ENCODE measurements at places on chromosomes 7 and 10.

DNA sequence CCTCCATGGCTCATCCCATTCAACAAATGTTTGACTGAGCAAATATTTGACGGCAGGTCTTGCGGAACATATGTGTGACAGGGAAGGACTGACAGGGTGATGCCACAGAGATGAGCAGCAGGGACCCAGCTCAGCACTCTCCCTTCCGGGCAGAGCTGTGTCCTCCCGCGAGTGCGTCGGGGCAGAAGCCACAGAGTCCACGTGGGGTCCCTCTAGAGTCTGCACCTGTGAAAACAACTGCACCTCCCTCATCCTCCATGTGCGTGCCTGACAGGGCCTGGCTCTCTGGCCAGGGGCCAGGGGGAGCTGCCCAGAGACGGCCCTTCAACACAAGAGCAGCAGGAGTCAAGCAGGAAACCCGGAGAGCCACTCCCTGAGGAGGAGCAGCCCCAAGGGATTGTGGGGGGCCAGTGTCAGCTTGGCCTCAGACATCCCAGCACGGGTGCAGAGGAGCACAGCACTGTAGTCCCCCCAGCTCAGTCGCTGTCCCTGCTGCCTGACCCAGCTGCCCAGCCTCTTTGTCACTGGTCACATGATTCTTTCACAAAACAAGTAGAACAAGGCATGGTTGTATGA is 83.6 kb upstream of the TMEM72 start:
- DNase-seq = no peak

- no peak for DNase-seq
Measured at GRCh38 chr10:33664070-33664469, 329.6 kb upstream of the NRP1 start.

GRCh38 chr7:150860978-150861295 is 8.6 kb downstream of the AOC1 start:
- DNase-seq = no peak

DNA sequence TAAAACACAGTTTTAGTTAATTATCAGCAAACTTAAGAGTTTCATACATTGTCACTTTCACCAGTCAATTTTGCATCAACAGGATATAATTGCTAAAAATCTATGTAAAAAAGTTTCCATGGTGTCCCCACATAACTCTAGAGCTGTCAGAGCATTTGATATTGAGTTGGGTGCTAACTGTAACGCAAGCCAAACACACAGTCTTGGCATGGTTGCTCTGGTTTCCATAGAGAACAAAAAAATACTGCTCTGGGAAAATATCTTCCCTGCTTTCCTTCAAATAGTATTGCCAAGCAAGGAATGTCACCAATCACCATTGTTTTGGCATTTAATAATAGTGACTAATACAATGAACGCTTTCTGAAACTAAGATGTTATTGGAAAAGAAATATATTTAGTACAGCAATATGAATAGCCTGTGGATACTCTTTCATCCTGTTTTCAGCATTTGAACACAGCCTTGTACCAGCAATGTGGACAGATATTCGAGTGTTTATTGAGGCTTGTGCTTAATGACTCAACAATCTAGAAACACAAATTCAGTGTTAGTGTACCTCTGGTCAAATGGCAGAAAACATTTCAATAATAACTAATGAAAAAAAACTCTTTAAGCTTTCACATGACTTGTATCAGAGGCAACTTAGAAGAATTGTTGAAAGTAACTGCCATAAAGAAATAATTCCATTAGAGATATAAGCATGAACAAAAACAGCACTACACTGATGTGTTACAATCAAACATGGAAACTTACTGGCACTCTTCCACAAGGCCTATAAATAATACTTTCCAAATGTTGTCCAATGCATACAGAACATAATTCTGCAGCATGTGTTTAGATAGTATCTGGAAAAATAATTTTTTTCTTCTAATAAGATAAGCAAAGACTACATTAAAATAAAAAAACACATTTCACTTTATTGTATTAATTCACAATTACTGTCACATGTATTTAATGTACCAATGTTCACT is 1469.5 kb upstream of the CELF2 start:
- no peak for DNase-seq

GRCh38 chr10:51462076-51462779 is 237.2 kb downstream of the CSTF2T start:
- no peak for DNase-seq

DNA sequence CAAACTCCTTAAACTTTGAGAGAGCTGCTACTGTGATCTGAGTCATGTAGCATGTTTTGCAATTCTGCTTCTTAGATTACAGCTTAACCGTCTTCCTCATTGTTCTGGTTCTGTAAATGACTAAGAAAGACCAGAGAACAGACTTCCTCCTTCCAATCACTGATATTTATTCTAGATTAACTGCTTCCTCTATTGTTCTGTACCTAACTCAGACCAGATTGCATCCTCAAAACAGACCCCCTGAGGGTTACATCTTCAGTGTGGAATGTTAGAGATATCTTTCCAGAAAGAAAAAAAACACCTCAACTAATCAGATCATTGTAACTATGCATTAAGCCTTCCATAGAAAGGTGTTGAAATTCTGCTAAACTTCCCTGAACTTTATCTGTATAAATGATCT is 5.7 kb upstream of the PIP start:
- no peak for DNase-seq

DNA sequence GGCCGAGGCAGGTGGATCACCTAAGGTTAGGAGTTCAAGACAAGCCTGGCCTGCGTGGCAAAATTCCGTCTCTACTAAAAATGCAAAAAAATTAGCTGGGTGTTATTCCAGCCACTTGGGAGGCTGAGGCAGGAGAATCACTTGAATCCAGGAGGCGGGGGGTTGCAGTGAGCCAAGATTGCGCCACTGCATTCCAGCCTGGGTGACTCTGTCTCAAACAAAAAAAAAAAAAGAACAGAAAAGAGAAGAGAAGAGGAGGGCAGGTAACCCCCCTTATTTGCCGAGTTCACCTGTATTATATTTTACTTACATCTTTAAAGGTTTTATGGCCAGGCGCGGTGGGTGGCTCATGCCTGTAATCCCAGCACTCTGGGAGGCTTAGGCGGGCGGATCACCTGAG is 91.7 kb downstream of the RNF216 start:
- DNase-seq = no peak

DNA sequence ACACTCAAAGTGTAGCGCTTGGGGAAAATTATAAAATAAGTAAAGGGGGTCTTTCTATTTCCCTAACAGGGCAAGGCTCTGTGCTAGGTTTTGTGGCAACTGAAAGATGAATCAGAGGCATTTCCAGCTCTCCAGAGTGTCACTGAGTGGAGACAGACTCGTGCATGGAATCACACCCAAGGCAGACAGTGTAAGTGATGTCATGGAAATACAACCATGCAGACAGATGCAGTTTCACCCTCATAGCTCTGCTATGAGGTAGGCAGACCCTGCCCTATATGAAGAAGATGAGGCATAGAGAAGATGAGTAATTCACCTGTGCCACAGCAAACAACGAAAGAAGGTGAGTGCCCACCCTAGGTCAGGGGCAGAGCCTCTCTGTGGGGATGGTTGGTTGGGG is 57.2 kb upstream of the PITRM1 start:
- no peak for DNase-seq

- no peak for DNase-seq
Measured at GRCh38 chr10:43712821-43713584, 64.3 kb upstream of the ZNF32 start.

DNA sequence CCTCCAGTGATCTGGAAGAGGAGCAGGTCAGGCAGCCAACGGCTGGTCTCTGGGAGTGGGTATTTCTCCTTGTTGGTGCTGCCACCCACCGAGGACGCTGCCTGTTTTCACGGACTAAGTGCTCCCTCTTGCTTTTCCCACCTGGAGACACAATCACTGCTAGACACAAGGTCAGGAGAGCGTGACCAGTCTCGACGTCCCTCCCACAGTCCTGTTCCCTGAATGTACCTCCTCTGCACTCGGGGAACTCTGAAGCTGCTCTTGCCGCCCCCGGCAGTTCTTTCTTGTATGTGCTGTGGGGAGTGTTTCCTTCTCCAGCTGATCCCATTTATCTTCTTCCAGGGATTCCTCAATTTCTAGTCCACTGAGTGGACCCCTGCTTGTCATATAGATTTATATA is 89.4 kb downstream of the CYTH3 start:
- no peak for DNase-seq

GRCh38 chr7:28069807-28070206 is 110.8 kb downstream of the JAZF1 start:
- DNase-seq = no peak

- no peak for DNase-seq
Measured at GRCh38 chr10:129859536-129859935, 104.5 kb downstream of the EBF3 start.

GRCh38 chr10:106672517-106673175 is 491.9 kb downstream of the SORCS1 start:
- DNase-seq = no peak

GRCh38 chr7:1324028-1324900 is 91.6 kb downstream of the UNCX start:
- DNase-seq = no peak

DNA sequence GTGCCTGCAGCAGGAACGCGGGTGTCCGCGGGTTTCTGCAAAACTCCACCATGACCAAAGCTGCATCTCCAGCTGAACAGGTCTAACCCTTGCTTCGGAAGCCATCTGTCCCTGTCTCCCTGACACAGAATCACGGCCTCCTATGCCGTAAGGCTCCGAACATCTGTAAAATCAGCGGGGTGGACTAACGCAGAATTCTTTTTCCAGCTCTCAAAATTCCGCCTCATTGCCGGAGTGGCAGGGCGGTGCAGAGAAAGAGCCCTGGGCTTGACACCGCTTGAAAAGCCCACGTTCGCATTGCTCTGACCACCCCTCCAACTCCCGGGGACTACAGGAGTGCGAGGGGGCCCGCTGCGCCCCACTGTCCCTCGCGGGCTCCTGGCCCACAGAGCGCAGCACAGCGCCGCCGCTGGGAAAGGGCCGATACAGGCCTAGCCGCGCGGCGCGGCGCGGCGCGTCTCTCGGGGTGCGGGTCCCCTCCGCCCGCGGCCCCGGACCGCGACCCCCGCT is 409 bp downstream of the DNMBP start:
- DNase-seq = no peak

DNA sequence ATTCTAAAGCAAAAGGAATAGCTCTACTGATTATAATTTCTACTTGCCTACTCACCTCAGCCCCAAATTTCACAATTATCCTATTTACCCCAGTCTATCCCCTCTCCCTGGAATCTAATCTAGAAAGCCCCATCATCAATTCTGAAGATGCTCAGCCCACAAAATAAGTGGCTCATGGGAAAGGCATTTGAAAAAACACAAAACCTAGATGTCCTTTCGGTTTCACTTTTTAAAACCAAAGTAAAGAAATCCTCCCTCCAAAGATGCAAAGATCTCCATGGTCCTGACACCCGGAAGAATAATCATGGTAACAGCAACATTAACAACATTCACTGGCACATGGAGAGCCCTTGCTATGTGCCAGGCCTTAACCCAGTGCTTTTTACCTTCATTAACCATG is 224.8 kb downstream of the FGFR2 start:
- DNase-seq = no peak

DNA sequence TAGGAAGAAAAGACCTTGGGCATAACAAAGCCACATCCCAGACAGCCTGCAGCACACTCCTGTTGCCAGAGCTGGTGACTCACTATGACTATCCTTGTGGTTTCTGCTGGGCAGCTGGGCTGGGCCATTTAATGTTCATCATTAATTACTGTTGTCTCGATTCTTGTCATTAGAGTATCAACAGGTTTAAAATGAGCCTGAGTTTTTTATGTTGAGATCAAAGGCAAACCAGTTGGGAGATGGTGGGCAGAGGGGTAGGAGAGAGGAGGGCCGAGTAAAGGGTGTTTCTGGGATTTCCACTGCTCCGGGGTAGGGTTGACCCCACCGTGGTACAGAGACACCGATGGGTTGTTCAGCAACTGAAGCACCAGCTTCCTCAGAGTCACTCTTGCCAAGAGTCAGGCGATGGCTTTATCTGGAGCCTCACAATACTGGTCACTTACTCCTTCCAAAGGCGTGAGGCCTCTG is 128.7 kb upstream of the LYZL1 start:
- DNase-seq = peak; percentile 63

- DNase-seq = no peak
Measured at GRCh38 chr10:96416643-96417042, 57.8 kb upstream of the OPALIN start.

- no peak for DNase-seq
Measured at GRCh38 chr7:43735802-43736603, 6.7 kb upstream of the COA1 start.

DNA sequence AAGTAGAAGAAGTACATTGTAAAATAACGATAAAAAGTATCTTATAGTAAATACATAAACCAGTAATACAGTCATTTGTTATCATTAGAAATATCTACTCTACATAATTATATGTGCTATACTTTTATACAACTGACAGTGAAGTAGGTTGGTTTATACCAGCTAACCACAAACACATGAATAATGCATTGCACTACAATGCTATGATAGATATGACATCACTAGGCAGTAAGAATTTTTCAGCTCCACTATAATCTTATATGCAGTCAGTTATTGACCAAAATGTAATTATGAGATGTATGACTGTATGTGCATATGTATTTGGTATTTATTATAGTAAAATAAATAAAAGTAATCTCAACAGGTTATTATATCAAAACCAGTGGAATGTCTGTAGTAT is 23.4 kb upstream of the SGCE start:
- DNase-seq = no peak

DNA sequence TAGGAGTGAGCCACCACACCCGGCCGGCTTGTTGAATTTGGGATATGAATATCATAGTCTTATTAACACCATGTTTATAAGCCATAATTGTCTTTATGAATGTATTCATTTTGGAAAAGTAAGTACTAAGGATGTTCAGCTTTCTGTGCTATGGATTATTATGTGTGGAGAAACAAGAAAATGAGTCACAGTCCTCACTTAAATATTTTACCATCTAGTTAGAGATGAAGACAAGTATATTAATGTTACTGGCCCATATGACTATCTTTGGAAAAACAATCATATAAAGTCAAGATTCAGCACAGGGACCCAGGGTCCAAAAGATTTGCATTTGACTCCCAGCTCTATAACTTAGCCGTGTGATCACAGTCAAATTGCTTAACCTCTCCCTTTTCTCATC is 9.8 kb upstream of the TOMM7 start:
- no peak for DNase-seq

GRCh38 chr7:24707988-24708615 is 49.2 kb downstream of the GSDME start:
- DNase-seq = no peak

GRCh38 chr10:15783941-15784636 is 64.4 kb upstream of the ITGA8 start:
- no peak for DNase-seq

GRCh38 chr7:129764247-129765084 is 152.9 kb downstream of the NRF1 start:
- no peak for DNase-seq

DNA sequence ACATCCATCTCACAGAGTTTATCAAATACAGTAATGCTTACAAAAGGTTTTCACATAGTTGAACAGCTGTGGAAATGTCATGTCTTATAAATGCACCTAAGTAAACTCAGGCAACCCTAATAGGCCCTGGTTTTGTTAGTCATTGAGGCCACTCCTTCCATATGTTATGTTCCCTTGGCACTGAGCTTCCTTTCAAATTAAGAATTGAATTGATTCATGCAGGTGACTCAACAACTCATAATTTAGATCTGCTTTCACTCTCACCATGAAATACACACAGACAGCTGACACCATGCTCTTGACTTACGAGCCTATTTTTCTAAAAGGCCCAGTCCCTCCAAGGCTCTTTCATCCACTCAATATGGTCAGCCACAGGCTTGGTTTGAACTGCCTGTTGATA is 476.9 kb downstream of the KCNMA1 start:
- DNase-seq = no peak

GRCh38 chr10:62763155-62763554 is 41.4 kb upstream of the ADO start:
- DNase-seq = no peak

GRCh38 chr7:139065323-139065722 is 29.5 kb upstream of the ZC3HAV1L start:
- DNase-seq = no peak
